ENCODE measurements at places on chromosomes 6 and 20.

DNA sequence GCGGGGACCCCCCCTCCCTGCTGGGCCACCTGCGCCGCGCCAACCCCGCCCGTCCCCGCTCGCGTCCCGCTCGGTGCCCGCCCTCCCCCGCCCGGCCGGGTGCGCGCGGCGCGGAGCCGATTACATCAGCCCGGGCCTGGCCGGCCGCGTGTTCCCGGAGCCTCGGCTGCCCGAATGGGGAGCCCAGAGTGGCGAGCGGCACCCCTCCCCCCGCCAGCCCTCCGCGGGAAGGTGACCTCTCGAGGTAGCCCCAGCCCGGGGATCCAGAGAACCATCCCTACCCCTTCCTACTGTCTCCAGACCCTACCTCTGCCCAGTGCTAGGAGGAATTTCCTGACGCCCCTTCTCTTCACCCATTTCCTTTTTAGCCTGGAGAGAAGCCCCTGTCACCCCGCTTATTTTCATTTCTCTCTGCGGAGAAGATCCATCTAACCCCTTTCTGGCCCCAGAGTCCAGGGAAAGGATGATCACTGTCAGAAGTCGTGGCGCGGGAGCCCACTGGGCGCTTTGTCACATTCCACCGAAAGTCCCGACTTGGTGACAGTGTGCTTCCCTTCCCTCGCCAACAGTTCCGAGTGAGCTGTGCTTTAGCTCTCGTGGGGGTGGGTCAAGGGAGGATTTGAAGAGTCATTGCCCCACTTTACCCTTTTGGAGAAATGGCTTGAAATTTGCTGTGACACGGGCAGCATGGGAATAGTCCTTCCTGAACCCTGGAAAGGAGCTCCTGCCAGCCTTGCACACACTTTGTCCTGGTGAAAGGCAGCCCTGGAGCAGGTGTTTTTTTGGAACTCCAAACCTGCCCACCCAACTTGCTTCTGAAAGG, 2.1 kb downstream of the VEGFA start:
- peak; percentile 73 for DNase-seq

- DNase-seq, result no peak
These were observed 121.2 kb upstream of the SASH1 start for GRCh38 chr6:148221196-148221979.

DNA sequence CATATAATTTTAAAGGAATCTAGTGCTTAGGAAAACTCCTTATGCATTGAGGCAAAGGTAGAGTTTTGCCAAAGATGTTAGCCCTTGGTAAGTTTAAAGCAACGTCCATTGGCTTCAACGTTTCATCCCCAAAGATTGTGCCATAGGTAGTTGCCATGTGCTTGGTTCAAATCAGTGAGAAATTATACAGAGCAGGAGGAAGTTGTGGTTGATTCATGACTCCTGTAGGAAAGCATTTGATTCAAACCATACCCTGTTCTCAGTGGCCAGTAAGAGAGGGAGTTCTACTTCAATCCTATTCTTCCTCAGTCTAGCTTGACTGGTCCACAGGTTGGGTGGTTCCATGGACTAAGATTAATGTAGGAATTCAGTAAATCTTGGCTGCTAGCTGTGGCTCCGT, 535.6 kb downstream of the QKI start:
- no peak for DNase-seq

DNA sequence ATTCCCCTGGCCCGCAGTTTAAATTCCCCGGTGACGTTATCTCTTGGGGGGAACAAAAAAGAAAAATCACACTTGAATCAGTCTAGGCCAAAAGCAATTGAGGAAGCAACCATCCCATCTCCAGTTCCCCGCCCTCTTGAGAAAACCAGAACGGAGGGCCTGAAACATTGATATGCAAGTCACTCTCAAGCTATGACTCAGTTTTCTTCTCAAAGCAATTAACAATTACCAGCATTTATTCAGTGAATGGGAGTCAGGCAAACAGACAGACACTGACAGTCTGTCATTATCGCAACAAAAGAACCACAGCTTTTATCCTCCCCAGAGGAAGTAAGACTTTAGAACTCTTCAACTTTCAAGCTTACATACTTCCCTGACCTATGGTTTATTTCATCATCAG, 100.9 kb downstream of the OPRM1 start:
- no peak for DNase-seq

DNA sequence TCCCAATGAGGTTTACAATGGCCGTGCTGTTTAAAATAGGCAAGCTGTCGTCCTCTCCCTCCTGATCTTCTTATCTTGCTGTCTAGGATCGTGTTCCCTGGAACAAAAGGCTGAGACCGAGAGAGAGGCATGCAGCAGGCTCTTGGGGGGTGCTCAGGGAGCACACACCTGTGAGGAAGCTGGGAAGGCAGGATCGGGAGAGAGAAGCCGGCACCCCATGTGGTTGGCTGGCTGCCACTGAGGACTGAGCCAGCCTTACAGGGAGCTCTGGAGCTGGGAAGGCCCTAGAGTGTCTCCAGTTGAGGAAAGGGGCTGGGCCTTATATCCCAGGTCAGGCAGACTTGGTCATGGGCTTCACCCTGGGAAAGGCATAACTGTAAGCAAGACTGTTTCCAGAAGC, 184.2 kb downstream of the LY86 start:
- peak; percentile 63 for DNase-seq

GRCh38 chr20:62367136-62367632, at the start of gene LAMA5:
LAMA5 (minus strand) TSS chr20:62367312; CDS start chr20:62367245, 67 bp downstream.
- DNase-seq, result peak; percentile 60

DNA sequence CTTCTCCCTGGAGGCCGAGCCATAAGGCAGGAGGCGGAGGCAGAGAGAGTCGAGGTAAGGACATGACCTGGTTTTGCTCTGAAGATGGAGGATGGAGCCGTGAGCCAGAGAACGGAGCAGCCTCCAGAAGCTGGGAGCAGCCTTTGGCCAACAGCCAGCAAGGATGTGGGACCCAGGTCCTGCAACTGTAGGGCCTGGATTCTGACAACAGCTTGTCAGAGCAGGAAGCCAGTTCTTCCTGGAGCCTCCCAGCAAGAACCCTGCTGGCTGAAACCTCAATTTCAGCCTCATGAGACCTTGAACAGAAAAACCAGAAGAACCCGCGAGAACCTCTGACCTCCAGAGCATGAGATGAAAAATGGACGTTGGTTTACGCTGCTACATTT, 13.4 kb upstream of the MRGBP start:
- DNase-seq, result no peak

- no peak for DNase-seq
These were observed 10.4 kb downstream of the TMEM14C start for GRCh38 chr6:10733151-10733715.
